ENCODE measurements at places on chromosomes 2 and 18.

GRCh38 chr18:12258719-12259705 is 4.9 kb downstream of the CIDEA start:
- DNase-seq: no peak

- no peak for DNase-seq
Measured at GRCh38 chr2:181074457-181074856, 94.1 kb downstream of the UBE2E3 start.

GRCh38 chr2:147904051-147904450 is 59.2 kb downstream of the ACVR2A start:
- DNase-seq: no peak

DNA sequence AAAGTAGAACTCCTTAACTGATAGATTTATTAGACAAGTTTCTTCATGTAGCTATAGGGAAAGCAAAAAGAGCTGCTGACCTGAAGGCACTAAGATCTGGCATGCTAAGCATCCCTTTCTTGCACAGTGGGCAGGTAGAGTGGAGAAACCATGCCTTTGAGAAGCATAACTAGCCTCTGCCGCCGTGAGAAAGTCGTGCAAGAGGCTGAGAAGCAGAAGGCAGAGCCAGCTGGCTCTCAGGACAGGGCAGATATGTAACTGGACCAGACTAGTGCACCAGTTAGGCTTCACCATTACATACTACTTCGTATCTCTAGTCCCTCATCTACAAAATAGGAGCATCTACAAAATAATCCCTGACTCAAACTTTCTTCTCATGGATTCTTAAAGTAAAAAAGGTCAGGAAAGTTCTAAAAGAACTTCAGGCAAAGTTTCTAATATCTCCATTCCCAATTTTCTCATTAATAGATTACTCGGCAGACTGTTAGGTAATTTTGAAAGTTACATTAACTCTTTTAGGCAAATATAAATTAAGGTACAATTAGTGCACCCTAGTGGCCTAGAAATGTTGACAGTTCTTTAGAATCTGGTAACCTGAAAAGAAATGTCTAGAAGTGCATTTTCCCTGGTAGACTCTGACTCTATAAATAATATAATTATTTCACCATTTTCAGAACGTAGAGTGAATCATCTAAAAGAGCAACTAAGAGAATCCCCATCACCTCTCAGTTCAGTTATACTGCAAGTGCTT is 10.3 kb downstream of the ERBB4 start:
- DNase-seq: no peak

DNA sequence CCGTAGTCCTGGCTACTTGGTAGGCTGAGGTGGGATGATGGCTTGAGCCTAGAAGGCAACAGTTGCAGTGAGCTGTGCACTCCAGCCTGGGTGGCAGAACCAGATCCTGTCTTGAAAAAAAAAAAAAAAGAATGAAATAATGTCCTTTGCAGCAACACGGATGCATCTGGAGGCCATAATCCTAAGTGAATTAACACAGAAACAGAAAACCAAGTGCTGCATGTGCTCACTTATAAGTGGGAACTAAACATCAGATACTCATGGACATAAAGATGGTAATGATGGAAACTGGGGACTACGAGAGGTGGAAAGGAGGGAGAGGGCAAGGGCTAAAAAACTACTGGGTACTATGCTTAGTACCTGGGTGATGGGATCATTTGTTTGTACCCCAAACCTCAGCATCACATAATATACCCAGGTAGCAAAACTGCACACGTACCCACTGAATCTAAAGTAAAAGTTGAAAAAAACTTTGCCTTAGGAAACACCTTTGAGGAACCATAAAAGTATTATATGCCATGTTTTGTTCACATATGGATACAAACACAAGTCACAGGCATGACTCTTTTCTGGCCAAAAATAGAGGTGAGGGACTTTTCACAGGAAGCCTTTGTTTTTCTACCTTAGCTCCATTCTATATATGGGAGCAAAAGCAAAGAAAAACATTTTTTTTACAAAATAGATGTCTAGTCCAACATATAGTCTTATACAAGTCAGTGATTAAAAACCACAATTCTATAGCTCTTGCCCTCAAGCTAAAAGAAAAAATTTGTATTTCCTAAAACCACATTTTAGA is 36.6 kb downstream of the GPR155 start:
- no peak for DNase-seq

DNA sequence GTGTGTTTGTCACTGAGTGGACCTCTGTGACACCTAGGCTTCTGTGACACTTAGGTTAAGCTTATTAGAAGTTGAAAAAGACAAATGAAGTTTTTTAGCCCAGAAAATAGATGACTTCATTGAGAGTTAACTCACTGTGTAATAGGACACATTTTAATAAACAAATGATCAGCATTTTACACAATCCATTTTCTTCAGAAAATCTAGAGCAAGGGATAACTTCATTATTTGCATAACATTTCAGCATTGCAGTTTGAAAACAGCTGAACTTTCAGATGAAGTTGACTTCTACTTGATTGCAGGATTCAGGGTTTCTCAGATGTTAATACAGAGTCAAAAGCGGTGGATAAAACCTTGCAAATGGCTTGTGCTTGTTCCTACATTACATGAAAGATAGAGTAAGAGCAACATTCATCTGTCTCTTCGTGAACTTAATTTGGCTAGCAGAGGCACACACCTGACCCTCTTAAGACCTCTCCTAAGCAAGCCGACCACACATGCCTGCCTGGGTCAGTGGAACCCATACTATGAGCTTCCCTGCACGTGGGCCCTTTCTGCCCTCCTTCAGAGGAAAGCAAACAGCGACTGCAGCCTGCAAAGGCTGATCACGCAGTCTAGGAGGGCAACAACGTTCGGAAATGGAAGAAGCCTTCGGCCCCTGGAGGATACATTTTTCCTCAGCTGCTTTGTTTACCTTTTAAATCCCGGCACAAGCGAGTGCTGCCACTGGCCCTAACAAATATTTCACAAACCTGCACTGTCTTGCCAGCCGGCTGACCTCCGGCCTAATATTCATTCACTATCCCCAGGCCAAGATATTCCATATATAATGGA is 16.6 kb downstream of the ITGB1BP1 start:
- DNase-seq: no peak

All from activated CD4-positive, alpha-beta T cell treated with anti-CD3 and anti-CD28 coated beads for 4 hours (primary cell).